NCI-H146 (cell line): ENCODE measurements at places on chromosomes 13 and 19.

- peak; percentile 15 for DNase-seq
These were observed 302.9 kb downstream of the ITGBL1 start for GRCh38 chr13:101755228-101755887.

DNA sequence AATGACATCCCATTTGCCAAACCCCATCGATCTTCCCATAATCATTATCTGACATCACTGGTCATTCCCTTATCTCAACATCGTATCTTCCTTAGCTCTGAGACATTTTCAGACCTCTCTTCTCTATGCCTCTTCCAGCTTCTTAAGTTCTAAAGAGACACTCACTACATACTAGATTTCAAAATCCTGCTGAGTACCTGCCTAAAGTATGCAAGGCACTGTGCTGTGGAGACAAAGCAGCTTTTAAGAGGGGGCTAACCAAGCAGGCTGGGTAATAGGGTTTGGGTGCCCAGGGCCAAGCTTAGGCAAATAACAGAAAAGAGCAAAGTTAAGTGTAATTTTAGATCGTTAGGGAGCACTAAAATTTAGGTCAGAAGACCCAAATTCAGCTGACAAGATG lies 3.4 kb upstream of the POMP start:
- DNase-seq = no peak

- DNase-seq = peak; percentile 45
These were observed 521 bp upstream of the NUP58 start for GRCh38 chr13:25300861-25301346.

- DNase-seq = no peak
These were observed 935 bp downstream of the ARID3A start for GRCh38 chr19:926589-927350.

GRCh38 chr19:42281146-42281826 lies 12.2 kb downstream of the CIC start:
- peak; percentile 82 for DNase-seq

DNA sequence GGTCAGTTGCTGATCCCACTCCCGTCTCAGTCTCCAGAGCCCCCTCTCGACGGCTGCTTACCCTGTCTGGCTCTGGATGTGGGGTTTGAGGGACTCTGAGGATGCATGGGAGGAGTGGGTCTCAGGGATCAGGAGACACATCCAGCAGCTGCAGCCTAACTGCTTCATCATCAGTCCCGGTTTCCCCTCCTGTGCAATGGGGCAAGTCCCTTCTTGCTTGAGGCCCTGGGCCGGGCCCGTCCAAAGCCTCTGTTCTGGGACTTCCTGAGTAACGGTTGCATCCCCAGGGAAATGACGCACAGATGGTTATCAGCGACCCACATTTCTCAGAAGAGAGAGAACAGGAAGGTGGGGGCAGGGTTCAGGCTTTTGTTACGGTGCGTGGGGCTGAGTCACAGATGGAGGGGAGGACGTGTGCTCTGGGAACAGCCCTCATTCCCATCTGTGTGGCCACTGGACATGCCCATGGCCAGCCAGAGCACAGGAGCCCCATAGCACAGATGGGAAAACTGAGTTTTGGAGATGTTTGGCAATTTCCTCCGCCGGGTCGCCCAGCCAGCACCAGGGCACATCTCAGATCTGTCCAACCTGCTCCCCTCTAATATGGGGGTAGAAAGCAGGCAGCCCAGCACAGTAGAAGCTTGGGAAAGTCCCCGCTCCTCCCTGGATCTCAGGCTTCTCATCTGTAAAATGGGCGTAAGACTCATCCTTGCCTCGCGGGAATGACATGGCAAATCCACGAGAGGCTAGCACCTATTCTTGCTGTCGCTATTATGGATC lies 19.3 kb downstream of the GNA15 start:
- no peak for DNase-seq

GRCh38 chr19:3073931-3074595 lies 11.8 kb upstream of the TLE5 start:
- DNase-seq = no peak

GRCh38 chr13:26839682-26840081 lies 79.1 kb upstream of the GPR12 start:
- DNase-seq = peak; percentile 27

DNA sequence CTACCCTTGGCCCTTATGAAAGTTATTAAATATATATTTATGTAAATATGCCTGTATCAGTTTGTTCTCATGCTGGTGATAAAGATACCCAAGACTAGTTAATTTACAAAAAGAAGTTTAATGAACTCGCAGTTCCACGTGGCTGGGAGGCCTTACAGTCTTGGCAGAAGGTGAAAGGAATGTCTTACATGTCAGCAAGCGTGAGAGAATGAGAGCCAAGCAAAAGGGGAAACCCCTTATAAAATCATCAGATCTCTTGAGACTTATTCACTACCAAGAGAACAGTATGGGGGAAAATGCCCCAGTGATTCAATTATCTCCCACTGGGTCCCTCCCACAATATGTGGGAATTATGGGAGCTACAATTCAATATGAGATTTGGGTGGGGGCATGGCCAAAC lies 506.0 kb upstream of the ATXN8OS start:
- DNase-seq = no peak

- DNase-seq = no peak
These were observed 20.0 kb downstream of the MAN2B1 start for GRCh38 chr19:12646551-12646950.

- no peak for DNase-seq
These were observed 64.5 kb upstream of the WDFY2 start for GRCh38 chr13:51519771-51520216.

- DNase-seq = no peak
These were observed 1.8 kb downstream of the LILRA4 start for GRCh38 chr19:54336893-54337857.

- DNase-seq = peak; percentile 43
These were observed 26.6 kb downstream of the ZSWIM9 start for GRCh38 chr19:48196933-48197665.

GRCh38 chr19:51726049-51726448 lies 2.3 kb upstream of the HAS1 start:
- DNase-seq = no peak

DNA sequence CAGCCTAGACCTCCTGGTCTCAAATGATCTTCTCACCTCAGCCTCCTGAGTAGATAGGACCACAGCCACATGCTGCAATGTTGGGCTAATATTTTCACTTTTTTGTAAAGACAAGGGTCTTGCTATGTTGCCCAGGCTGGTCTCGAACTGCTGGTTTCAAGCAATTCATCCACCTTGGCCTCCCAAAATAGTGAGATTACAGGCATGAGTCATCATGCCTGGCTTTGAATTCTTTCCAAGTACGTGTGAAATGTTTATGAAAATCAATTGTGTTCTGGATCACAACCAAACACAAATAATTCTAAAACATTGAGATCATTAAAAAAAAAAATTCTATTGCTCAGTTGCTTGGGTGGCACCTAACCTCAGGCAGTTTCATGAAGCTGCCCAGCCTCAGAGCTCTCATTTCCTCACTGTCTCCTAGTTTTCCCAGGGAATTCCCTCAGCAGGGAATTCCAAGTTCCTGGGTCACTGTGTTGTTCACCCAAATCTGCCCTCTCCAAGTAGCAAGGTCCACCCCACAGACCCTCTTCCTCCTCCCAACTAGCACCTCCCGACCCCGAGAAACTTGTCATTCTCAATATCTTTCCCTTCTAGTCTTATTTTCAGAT lies 44.8 kb downstream of the ING1 start:
- no peak for DNase-seq

DNA sequence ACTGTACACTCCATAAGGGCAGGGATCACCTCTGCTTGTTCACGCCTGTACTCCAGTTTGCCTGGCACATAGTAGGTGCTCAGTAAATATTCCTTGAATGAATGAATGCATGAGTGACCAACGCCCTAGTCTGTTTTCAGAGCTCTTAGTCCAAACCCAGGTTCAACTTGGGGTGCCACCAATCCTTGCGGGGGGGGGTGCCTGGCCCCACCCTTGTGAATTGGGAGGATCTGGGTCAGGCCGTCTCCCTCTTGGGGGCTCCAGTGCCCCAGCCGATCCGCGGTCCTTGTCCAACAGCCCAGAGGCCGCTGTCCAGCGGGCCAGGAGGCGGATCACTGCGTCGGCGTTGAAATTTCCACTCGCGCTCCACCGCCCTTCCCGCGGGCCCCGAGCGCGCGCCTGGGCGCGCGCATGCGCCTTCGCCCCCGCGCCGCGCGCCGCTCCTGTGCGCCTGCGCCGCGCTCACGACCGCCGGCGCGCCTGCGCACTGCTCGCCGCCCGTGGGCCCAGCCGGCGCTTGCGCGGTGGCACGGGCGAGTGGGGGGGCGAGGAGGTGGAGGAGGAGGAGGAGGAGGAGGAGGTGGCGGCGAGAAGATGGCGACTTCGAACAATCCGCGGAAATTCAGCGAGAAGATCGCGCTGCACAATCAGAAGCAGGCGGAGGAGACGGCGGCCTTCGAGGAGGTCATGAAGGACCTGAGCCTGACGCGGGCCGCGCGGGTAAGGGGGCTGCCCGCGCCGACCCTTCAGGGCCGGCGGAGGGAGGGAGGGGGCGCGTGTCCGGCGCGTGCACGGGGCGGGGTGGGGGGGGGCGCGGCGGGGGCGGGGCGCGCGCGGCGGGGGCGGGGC lies at the start of gene CRTC1:
CRTC1 (plus strand) TSS at position 572 of the 849 bp plus-strand sequence; CDS start at position 595, 23 bp downstream.
- DNase-seq = peak; percentile 92

DNA sequence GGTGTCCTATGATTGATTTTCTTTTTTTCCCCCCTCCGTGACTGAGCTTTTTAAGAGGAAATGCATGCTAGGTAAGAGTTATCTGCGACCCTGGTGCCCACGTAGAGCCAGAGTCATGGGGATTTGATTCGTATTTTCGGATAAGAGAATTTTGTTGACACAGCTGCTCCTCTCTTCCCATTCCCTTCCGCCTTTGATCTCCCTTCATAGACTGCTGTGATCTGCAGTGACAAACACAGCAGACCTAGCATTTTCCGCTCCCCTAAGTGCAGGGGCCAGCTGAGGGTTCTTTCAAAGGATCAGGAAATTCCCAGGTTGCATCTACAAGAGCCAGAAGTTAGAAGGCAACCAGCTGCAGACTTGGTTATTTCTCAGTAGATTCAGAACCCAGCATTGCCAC lies 70.5 kb downstream of the ZNF568 start:
- peak; percentile 58 for DNase-seq

- DNase-seq = no peak
These were observed 396.5 kb upstream of the TSHZ3 start for GRCh38 chr19:31745731-31746130.

- peak; percentile 43 for DNase-seq
These were observed 711 bp downstream of the CILP2 start for GRCh38 chr19:19538785-19539166.

GRCh38 chr13:77000475-77000874 lies 8.6 kb downstream of the CLN5 start:
- no peak for DNase-seq

- DNase-seq = peak; percentile 61
These were observed 255.9 kb upstream of the SOX21 start for GRCh38 chr13:94968040-94968756.

- DNase-seq = no peak
These were observed 109.3 kb upstream of the IPO5 start for GRCh38 chr13:97844151-97844550.

- DNase-seq = peak; percentile 58
These were observed 2.1 kb downstream of the CILP2 start for GRCh38 chr19:19540064-19540714.

DNA sequence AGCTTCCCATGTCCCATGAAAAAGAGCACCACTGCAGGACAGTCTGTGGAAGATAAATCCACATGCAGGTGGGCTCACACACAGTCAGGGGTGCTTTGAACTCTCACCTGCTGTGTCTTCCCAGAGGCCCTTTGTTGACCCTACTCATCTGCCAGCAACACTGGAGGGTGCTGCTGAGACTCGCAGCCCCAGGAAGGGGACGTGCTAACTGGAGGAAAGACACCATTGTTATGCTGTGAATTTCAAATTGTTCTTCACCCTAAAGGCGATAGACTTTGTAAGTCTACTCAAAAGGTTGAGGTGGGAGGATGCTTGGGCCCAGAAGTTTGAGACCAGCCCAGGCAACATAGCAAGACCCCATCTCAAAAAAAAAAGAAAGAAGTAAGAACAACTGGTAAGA lies 107.3 kb upstream of the SERP2 start:
- DNase-seq = no peak

DNA sequence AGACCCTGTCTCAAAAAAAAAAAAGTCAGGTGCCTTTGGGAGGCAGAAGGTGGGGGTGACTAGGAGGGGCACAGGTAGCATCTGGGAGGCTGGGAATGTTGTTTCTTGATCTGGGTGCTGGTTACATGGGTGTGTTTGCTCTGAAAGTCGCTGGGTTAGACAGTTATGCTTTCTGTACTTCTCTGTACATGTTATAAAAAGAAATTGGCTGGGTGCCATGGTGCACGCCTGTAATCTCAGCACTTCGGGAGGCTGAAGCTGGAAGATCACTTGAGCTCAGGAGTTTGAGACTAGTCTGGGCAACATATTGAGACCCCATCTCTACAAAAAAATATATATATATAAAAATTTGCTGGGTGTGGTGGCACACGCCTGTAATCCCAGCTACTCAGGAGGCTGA lies 15.1 kb downstream of the NOSIP start:
- no peak for DNase-seq

DNA sequence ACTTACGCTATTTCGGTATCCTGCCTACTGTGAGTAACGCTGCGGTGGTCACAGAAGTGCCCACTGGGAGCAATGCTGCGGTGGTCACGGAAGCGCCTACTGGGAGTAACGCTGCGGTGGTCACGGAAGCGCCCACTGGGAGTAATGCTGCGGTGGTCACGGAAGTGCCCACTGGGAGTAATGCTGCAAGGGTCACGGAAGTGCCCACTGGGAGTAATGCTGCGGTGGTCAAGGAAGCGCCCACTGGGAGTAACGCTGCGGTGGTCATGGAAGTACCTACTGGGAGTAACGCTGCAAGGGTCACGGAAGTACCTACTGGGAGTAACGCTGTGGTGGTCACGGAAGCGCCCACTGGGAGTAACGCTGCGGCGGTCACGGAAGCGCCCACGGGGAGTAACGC lies 52.1 kb upstream of the SOX1 start:
- no peak for DNase-seq

DNA sequence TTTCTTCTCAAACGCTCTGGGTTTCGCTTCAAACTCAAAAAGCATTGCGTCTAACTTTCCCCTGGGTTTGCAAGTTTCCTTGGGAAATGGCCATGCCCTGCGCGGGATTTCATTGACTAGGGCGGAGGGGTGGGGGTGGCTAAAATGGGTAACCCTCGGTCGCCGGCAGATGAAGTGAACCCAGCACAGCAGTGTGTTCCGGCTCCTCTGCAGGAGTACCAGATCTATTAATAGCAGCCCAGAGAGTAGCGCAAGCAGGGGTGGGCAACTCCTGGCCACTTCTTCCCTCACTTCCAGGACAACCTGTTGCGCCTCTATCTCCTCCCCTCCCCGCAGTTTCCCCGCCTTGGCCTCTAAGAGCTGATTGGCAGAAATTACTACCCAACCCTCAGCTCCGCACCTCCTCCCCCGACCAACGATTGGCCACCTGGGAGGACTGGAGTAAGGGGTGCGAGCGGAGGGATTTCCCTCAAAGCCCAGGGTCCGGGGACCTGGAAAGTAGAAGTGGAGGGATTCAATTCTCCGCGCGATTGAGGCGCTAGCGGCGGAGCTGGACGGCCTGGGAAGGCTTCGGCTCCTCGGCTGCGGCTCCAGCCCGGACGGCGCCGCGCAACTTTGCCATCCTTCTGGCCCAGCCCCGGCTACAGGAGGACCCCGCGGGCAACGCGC lies at the start of gene FREM2:
FREM2 (plus strand) TSS at position 501 of the 669 bp plus-strand sequence. CDS start 268 bp downstream, outside the sequence.
- peak; percentile 97 for DNase-seq
